ENCODE measurements at places on chromosomes 7 and 10.

DNA sequence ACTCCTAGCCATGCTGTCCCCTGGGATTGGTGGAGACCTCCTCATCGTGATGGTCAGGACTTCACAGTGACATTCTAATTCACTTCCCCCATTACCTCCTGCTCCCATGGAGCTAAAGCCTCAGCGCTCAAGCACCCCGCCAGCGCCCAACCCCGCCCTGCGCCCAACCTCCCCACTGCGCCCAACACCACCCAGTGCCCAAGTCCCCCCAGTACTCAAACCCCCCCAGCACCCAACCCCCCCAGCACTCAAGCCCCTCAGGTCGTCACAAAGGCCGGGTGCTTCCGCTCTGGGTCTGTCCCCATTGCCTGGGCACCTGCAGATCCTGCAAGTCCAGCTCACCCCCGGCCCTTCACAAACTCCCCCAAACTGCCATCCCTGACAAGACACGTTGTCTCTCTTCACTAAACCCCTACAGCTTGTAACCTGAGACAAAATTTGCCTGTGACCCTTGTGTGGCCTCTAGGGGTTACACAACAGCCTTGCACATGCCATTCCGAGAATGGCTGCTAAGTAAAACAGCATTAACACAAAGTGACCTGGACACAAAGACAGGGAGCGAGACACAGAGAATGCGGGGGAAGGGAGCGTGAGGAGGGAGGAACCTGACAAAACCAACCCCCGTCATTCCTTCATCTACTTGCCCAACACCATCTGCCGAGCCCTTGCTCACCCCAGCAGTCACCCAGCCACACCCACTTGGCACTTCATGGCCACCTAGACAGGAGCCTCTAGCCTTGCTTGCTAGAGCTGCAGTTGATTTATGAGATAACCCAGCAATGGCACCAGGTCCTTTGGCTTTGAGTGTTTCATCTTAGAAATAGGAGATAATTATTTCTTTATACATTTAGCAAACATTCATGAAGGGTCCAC, 107.8 kb downstream of the ADARB2 start:
- DNase-seq, result no peak

GRCh38 chr10:21673668-21674067, 139.6 kb downstream of the MLLT10 start:
- no peak for DNase-seq

DNA sequence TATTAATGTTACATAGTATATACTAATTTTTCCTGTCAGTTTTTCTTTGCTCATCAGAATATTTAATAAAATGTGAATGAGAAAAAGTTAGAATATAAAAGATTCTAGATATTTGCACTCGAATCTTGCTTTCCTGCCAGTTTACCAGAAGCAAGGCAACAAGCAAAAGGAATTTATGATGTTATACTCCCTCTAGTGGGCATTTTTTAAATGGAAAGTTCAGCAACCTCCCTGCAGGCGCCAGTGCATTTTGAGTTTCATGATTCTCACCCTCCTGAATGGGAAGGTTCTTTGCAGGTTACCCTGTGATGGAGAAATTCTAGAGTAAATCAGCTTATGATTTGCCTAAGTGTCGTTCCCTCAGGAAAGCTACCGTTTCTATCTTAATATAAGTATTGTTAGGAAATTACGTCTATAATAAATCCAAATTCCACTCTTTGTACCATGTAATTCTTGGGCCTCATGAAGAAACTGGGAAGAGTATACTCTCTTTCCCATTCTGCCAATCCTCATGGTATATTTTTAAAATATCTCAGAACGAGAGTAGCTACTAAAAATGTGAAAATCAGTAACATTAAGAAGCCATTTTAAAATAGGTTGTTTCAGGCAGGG, 350.0 kb downstream of the CRPPA start:
- peak; percentile 89 for DNase-seq

DNA sequence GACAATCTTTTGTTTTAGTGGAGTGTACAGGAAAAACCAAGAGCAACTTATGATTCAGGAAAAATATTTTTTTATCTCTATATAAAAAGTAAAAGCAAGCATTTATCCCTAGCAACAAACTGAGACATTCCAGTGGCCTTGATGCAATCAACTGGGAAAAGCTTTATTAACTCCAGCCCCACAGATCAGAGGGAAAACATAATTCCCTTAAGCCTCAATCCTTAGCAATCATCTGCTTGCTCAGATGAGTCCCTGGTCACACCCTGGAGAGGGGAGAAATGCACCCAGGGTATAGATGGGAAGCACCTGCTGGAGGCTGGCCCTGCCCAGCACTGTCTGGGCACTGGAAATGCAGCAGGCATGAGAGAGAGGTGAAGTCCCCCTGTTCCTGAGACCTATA, 636.6 kb downstream of the TNS3 start:
- DNase-seq, result peak; percentile 20

DNA sequence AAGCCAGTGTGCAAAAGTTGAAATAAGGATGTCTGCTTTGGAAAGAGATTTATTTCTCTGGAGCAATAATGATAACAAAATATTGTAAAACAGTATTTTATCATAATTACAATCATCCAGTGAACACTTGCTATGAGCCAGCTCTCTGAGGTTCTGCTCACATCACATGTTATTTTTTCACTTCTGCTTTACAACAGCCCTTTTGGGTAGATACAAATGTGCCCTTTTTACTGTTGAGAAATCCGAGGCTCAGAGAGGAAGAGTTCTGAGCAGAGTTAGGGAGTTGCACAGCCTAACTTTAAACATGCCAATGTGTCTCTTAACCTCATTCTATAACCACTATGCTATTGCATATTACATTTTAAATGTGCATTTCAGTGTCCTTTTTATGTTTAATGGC, 232.6 kb upstream of the CDC14C start:
- DNase-seq, result no peak

DNA sequence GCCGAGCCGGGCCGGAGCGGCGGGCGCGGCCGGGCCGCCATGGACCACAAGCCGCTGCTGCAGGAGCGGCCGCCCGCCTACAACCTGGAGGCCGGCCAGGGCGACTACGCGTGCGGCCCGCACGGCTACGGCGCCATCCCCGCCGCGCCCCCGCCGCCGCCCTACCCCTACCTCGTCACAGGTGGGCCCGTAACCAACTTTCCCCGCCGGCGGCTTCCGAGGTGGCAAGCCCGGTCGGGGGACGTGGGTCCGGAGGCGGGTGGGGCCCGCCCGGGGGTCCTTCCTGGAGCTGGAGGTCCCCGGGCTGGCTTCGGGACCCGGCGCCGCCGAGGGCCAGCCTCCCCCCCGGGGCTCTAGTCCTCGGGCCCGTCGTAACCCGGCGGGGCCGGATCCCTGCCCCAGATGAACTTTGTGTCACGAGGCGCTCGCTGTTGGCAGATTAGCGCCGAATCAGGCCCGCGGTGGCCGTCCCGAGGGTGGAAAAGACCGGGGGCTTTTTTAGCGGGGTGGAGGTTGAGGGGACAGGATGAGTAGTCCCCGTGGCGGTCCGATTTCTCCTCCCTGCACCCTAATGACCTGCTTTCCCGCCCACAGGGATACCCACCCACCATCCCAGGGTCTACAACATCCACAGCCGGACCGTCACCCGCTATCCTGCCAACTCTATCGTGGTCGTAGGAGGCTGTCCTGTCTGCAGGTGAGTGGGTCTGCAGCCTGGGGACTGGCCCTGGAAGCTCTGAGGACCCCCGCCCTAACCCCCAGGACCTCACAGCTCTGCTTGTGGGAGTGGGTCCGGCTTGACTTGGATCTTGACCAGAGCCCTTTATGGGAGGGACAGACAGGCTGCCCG, 496 bp downstream of the BRI3 start:
- DNase-seq, result peak; percentile 16

DNA sequence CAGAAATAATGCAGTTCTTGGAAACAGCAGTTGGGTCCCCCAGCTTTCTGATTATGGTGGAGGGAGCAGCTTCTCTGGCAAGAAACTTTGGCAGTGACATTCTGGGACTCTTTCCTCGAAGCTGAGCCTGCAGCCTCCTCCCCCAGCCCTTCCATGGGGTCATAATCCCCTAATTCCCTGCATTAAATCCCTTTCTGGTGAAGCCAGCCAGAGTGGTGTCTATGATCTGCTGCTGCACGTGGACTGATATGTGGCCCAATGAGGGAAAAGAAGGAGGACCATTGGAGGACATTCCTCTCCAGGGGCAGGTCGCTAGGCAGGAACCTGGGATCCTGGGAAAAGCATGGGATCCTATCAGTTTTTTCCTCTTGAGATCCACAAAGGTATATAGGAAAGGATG, 470.5 kb downstream of the RPS24 start:
- no peak for DNase-seq

- peak; percentile 27 for DNase-seq
Measured at GRCh38 chr7:7861211-7861633, 107.4 kb upstream of the GLCCI1 start.

- no peak for DNase-seq
Measured at GRCh38 chr7:94231305-94231704, 163.4 kb upstream of the COL1A2 start.

DNA sequence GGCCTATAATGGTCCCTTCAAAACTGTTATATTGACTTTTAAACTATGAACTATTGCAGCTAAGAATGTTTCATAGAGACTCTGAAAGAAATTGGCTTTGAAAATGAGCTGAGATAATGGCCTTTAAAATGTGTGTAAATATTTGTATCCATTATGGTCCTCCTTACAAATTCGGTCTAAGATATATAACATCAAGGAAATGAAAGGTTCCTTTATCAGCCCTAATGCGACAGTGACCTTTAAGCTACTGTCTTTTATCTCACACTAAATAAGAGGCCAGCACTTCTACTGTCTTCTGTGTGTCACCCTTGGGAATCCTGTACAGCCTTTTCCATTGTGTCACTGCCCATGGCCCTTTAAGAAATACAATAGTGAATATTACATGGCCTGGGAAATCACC, 19.5 kb downstream of the COL28A1 start:
- DNase-seq, result no peak

DNA sequence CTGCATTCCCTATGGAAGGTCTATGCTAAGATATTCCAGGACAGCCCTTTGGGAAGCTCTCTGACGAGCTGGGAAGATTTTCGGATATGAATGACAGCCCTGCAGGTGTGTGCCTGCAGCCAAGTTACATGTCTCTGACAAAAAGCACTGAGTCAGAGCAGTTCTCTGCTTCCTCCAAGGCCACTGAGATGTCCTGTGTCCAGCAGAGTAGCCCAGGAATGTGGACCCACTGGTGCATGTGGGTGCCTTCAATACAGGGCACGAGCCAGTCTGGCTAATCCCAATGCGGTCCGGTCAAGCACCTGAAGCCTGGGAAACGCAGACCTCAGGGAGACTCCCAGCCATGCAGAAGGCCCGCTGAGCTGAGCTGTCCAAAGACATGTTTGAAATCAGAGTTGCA, 565.7 kb downstream of the TCERG1L start:
- no peak for DNase-seq

- DNase-seq, result no peak
Measured at GRCh38 chr7:22732556-22733126, 5.6 kb downstream of the IL6 start.

DNA sequence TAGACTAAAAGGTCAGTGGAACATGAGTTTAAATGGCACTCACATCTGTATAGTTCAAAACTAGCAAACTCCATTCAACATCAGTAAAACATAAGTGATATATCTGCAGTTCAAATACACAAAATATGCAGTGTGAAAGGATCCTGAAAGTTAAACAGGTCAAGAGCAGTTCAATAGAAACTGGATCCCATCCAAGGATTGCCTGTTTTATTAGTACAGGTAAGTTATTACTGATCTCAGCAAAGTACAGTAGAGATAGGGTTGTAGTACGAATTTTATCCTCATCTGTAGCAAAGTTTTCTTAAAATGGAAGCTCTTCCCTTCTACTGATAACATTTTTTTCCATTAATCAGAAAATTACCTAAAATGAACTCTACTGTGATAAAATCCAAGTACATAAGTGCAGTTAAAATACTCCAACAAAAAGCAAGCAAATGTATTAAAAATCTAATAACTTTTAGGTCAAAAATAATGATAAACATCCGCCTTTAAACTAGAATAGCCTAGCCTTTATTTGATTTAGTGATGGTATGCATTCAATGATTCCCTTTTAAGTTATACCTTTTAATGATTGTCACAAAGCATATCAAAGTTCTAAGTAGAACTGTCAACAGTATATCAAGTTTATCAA, 2.2 kb downstream of the ZNF800 start:
- no peak for DNase-seq

DNA sequence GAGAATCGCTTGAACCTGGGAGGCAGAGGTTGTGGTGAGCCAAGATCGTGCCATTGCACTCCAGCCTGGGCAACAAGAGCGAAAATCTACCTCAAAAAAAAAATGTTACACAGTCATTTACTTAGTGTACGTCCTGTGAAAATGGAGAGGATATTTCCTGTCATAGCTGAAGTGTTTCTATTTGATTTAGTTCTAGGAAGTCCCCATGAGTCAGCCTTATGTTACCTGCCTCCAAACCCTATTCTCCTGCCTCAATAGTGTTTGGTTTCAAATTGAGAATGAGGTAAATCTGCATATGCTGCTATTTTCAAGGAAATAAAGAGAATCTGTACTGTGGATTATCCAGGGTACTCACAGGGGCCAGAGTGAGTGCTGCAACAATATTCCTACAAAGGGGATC, 1284.5 kb upstream of the AUTS2 start:
- no peak for DNase-seq

DNA sequence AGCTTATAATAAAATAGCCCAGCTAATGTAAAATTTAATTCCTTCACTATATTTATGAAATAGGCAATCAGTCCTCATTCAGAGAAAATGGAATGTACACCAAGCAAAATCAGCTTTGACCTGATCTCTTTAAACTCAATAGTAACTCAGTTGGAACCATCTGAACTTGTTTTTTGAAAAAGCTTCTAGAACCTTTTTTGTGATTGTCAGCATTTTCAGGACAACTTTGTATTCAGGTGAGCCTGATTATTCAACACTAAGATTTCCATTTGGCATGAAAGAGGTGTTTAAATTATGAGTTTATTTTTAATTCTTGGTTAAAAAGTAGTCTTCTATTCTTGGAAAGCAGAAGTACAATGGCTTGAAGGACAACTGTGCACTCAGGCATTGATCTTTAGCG, 89.5 kb downstream of the FRMD4A start:
- no peak for DNase-seq

DNA sequence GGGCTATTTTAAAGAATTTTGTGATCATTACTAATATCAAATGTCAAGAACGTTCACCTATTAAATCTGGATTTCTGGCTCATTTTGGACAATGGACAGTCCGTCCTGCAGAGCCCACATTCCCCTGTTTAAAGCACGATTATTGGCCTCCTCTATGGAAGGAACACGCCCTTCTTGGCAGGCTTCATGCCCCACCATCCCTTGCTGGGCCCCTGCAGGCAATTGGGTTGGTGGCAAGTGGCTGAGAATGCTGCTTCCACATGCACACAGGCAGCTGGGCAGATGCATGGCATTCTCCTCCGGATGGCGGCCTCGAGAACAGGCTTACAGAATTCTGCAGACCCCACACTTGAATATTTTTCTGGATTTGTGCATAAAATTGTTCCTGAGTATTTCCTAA, 305.8 kb upstream of the MKI67 start:
- no peak for DNase-seq

- DNase-seq, result no peak
Measured at GRCh38 chr7:47308808-47309207, 273.1 kb downstream of the TNS3 start.

- no peak for DNase-seq
Measured at GRCh38 chr7:131504157-131504899, 52.1 kb downstream of the PODXL start.

GRCh38 chr10:34235164-34235832, 579.8 kb downstream of the PARD3 start:
- DNase-seq, result peak; percentile 30

- peak; percentile 59 for DNase-seq
Measured at GRCh38 chr7:136919820-136920219, 51.4 kb downstream of the CHRM2 start.

GRCh38 chr10:75272896-75273295, 37.1 kb upstream of the COMTD1 start:
- no peak for DNase-seq
